Hematopoietic multipotent progenitor cell treated with erythropoietin and hydrocortisone succinate and interleukin-3 and kit ligand, for 4 days (in vitro differentiated cells): ENCODE measurements at places on chromosomes 1 and 21.
A peak's percentile ranks its signal among the peaks of the same experiment; 100 is the strongest.

DNA sequence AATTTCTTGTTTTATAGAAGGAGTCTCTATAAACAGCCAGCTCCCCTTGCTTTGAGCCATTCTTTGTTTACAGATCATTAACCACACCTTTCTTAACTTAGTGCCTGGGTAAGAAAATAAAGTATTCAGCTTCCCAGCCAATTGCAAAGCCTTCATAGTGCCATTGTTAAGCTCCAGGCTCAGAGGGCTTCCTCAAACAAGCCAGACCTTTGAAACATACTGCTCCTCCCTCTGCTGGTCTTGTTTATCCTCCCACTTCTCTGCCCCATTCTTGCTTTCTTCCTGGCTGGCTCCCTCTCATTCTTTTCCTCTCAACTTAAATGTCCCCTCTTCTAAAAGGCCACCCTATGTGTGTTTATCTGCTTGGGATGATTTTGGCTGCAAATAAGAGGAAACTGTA, 319.4 kb upstream of the ST6GALNAC5 start:
- DNase-seq, result peak; percentile 13

DNA sequence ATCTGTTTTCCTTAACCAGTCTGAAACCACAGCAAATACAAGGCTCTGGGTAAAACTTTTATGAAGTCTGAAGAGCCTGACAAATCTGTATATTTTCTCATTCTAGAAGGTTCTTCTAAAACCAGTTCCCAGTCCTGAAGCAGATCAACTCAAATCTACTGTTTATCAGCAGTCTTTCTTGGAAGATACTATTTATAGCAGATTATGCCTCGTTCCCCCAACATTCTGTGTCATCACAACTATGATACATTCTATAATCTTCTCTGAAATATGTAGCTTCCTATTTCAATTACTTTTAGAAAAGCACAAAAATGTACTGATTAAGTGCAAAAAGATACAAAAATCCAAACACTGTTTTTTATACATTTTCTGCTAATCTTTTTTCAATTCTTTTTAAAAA, 67.5 kb downstream of the NIBAN1 start:
- no peak for DNase-seq

GRCh38 chr1:2163205-2163604, 31.4 kb downstream of the FAAP20 start:
- no peak for DNase-seq

DNA sequence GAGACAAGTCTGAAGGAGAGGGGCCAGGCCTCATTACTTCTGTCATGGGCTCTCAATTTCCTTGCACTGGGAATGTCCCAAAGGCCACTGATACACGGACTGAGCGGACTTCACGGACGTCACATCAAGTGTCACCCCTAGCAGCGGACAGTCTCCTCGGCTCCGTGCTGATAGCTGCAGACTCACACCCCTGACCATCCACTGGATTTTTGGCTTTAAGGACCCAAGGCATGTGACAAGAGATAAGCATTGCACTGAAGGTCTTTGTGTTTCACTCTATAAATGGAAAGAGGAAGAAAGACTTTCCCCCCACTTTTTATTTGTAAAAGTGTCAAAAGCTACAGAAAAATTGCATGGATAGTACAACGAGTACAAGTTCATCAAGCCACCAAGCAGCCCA, 200.4 kb upstream of the FGGY start:
- peak; percentile 78 for DNase-seq

GRCh38 chr21:46355161-46356004, 31.4 kb downstream of the PCNT start:
- no peak for DNase-seq

- no peak for DNase-seq
These were observed 57.0 kb downstream of the CHRM3 start for GRCh38 chr1:239443361-239443760.

- DNase-seq, result peak; percentile 86
These were observed at the start of gene SAMD11 for GRCh38 chr1:923131-923990. TSS of gene SAMD11 (plus strand) at chr1:923923. CDS start at chr1:924432, 509 bp downstream.

GRCh38 chr1:240308096-240308495, 216.4 kb downstream of the FMN2 start:
- no peak for DNase-seq

- peak; percentile 97 for DNase-seq
These were observed 19.2 kb downstream of the AGPAT3 start for GRCh38 chr21:43884012-43884860.

GRCh38 chr1:86956221-86956620, 41.8 kb downstream of the HS2ST1 start:
- no peak for DNase-seq

DNA sequence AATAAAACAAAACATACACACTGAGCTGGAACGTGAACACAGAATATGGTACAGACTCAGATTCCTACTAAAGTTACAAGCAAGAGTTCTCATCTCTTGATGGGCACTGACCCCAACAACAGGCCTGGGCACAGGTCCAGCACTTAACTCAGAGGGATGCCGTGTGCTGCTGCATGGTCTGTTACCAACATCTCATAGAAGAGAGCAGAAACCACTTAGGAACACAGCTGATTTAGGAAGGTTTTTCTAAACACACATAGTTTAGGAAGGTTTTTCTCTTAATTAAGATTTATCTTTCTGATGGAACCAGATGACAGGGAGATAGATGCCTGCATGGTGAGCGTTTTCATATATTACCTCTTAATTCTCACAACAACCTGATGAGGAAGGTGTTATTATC, 1.5 kb downstream of the GCLM start:
- peak; percentile 46 for DNase-seq

DNA sequence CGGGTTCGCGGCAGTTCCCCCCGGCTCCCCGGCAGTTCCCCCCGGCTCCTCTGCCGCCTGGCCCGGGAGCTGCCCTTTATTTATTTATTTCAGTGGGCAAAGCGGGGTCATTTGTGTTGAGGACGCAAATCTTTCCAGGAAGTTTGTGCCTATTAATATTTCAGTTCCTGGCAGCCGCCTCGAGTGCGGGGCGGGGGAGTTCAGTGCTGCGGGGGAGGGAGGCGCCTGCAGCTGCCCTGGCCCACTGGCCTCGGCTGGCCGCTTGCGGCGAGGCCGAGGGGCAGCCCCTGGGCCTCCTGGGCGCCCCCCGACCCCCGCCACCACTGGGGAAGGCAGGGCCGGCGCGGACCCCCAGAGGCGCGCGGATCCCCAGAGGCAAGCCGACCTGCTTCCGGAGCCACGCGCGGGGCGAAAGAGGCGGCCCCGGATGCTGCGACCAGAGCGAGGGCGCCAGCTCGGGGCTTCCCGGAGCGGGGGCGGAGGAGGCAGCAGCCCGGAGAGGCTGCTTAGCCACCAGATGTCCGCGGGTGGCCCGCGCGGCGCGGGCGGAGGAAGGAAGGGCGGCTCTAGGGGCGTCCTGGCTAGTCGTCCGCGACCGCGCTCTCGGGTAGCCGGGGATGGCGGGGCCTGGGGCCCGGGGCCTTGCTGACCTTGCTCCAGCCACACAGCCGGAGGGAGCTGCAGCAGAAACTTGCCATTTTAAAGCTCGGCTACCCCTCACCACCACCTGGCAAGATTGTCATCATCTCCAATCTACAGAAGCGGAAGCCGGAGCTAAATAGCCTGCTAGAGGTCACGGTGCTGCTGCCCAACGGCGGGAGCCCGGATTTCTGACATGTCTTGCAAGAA, 48.0 kb downstream of the H3-3A start:
- peak; percentile 75 for DNase-seq

GRCh38 chr1:211305044-211305443, 21.6 kb upstream of the TRAF5 start:
- DNase-seq, result no peak

GRCh38 chr21:45589686-45590245, 47.5 kb upstream of the SLC19A1 start:
- no peak for DNase-seq

GRCh38 chr1:248306103-248306502, 2.9 kb upstream of the OR2T12 start:
- no peak for DNase-seq

- no peak for DNase-seq
These were observed 28.3 kb downstream of the ARID1A start for GRCh38 chr1:26724118-26724517.

DNA sequence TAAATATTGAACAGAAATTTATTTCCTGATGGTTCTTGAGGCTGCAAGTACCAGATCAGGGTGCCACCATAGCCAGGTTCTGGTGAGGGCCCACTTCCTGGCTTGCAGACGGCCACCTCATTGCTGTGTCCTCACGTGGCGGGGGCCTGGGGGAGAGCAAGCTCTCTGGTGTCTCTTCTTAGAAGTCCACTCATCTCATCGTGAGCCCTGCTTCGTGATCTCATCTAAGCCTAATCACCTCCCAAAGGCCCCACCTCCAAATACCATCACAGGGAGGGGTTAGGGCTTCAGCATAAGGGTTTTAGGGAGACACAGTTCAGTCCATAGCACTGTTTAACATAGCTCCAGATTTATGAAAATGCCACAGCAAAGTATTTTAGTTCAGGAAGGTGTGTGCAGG, 119.7 kb downstream of the PRDM2 start:
- no peak for DNase-seq

DNA sequence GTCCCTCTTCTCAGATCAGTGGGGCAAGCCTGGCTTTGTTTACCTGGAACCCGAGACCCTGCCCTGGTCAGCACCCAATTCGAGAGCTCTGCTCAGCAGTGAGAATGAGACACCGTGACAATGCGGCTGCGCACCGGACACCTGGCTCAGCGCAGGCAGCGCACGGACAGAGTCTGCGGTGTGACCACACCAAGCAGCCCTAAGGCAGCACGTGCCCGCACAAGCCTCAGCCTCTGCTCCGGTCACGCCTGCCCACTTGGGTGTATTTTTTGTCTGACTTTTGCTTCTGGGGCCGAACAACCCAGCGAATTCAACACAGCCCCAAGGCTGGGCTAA, 4.7 kb downstream of the KRTAP10-8 start:
- DNase-seq, result no peak

DNA sequence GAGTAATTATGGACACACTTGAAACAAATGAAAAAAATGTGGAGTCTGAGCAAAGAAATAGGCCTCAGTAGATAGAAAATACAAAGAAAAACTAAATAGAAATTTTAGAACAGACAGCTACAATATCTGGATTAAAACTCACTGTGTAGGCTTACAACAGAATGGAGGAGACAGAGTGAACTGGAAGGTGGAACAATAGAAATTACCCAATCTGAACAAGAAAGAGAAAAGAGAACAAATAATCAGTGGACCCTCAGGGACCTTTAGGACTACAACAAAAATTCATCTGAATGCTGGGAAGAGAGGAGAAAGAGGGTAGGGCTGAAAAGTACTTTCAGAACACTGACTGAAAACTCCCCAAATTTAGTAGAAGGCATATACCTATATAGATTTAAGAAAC, 90.0 kb downstream of the POU2F1 start:
- DNase-seq, result no peak

DNA sequence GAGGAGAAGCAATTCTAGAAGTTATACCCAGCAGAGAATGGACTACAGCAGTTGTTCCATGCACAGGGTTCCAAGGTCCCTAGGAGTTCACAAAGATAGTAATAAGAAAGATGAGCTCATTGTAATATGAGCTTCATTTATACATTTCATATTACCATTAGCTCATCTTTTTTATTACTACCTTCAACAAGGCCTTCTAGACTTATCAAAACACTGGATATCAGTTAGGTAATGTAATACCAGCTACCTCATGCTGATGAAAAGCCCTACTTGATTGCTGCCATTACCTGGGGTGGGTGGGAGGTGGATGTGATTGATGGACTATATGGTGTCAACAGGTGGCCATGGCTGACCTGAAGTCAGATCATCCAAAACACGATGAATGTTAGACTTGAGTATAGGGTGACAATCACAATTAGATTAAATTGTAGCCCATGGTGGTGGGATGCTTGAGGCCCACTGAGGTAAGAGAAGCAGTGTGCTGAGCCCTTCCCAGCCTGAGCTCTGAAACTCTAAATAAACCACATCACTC, 34.1 kb downstream of the SPATA46 start:
- DNase-seq, result no peak

DNA sequence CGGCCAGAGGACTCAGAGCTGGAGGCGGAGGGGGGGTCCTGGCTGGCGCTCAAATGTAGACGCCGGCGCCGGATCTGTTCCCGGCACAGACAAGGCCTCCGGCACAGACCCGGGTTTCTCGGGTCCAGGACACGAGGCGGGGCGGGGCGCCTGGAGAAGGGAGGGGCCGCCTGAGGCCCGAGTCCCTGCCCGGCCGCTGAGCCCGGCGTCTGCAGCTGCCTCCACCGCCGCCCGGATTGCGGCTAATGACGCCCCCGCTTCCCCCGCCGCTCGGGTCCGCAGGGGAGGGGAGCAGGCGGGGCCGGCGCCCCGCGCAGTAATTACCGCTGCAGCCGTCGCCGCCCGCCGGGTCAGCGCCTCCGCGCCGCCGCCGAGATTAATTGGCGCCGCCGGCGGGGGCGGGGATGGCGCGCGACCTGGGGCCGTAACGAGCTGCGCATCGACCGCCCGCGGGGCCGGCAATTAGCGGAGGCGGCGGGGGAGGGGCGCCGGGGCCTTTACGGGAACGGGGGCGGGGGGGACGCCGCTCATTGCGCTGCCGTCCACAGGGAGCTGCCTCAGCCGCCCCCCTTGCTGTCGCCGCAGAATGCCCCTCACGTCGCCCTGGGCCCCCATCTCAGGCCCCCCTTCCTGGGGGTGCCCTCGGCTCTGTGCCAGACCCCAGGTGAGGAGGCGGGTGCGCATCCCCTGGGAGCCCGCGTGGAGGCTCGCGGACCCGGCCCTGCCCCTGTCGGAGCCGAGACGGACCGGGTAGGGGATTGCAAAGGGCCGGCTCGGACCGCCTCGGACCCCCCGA, 17.3 kb downstream of the NOC2L start:
- DNase-seq, result peak; percentile 64

GRCh38 chr1:36176106-36176949, 20.4 kb downstream of the MAP7D1 start:
- no peak for DNase-seq

DNA sequence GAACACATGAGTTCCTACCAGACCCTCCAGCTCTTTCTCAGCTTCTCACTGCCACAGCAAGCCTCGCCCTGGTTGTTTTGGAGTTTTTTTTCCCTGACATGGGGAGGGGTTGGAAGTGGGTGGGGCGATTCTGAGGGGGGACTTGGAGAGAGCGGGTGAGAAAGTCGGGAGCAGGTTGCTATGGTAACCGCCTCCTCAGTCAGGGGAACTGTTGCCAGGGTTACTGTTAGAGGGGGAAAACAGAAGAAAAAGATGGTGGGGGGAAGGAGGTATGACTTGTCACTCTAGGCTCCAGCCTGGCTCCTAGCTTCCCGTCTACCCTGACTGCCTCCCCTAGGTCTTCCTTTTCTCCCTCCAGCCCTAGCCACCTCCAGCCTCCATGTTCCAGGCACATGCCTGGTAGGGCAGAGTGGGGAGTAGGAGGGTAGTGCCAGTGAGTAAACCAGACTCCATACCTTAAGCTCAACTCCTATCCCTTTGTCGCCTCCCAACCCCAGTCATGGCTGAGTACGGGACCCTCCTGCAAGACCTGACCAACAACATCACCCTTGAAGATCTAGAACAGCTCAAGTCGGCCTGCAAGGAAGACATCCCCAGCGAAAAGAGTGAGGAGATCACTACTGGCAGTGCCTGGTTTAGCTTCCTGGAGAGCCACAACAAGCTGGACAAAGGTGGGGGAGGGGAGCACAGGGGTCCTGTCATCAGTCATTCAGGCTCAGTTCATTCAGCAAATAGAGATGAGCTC, 6.0 kb downstream of the PEA15 start:
- no peak for DNase-seq
